ENCODE measurements at places on chromosomes 2 and 18. TPM values are rescaled to one million over a fixed set of nuclear protein-coding genes. Genes with fewer than 3 reads are reported as not detected.

The GDF7 gene
- total RNA-seq: 0.73 TPM

The C2orf80 gene
- not detected for total RNA-seq

The RALBP1 gene
- 51.1 TPM for total RNA-seq

The ROCK1 gene
- total RNA-seq: 33.0 TPM

The DUSP11 gene
- 22.5 TPM for total RNA-seq

The TET3 gene
- total RNA-seq: 21.9 TPM

The UGT1A8 gene
- total RNA-seq: 12.2 TPM

The DPP10 gene
- 6.3 TPM for total RNA-seq

The DDX18 gene
- total RNA-seq: 43.1 TPM

The TRAPPC12 gene
- total RNA-seq: 76.9 TPM

The SLC8A1 gene
- total RNA-seq: 17.0 TPM

The NXPH2 gene
- not detected for total RNA-seq

The EMILIN1 gene
- total RNA-seq: 12.1 TPM

The PCARE gene
- not detected for total RNA-seq

The CROCC2 gene
- total RNA-seq: 0.19 TPM

The TANC1 gene
- total RNA-seq: 55.5 TPM

The DUSP2 gene
- 1.5 TPM for total RNA-seq

The EFHD1 gene
- total RNA-seq: 4.6 TPM

The GREB1L gene
- total RNA-seq: 0.29 TPM

The EDAR gene
- 0.60 TPM for total RNA-seq

The CDH7 gene
- total RNA-seq: not detected

The DPP4 gene
- total RNA-seq: 18.3 TPM

The HRH4 gene
- 0.29 TPM for total RNA-seq

The OBSL1 gene
- total RNA-seq: 7.6 TPM

The FHOD3 gene
- 14.4 TPM for total RNA-seq

The TEKT4 gene
- total RNA-seq: not detected

The FEV gene
- total RNA-seq: 2.7 TPM

The PSMA8 gene
- total RNA-seq: not detected

The B4GALT6 gene
- 6.9 TPM for total RNA-seq

The AGXT gene
- 0.22 TPM for total RNA-seq

The MTA3 gene
- 52.8 TPM for total RNA-seq

The HOXD11 gene
- 2.1 TPM for total RNA-seq

The BCS1L gene
- total RNA-seq: 32.9 TPM

The IRS1 gene
- 13.5 TPM for total RNA-seq

The BBS5 gene
- 7.1 TPM for total RNA-seq

The UGT1A4 gene
- 7.0 TPM for total RNA-seq

The SEH1L gene
- 33.7 TPM for total RNA-seq
